ENCODE measurements at places on chromosomes 4 and X.

DNA sequence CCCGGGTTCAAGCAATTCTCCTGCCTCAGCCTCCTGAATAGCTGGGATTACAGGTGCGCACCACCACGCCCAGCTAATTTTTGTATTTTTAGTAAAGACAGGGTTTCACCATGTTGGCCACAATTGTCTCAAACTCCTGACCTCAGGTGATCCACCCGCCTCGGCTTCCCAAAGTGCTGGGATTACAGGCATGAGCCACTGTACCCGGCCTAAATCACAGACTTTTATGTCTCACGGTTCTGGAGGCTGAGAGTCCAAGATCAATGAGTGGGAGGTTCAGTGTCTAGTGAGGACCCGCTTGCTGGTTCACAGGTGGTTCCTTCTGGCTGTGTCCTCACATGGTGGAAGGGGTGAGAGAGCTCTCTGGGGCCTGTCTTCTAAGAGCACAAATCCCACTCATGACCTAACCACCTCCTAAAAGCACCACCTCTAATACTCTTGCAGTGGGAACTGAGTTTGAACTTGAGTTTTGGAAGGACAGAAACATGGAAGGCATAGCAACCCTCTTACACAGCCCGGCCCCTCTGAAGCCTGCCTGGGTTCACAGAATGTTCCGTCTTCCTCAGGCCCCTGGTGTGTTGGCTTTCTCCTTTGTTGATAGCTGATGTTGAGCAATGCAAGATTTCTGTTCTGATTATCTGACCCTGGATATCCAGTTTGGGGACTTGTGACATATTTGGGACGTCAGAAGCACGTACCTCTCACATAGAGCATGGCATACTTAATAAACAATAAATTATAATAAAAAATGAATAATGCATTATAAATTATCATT lies 1.9 kb upstream of the AKAP17A start:
- DNase-seq, result no peak

- no peak for DNase-seq
Observed at GRCh38 chrX:47498411-47498810, 15.4 kb upstream of the ZNF41 start.

DNA sequence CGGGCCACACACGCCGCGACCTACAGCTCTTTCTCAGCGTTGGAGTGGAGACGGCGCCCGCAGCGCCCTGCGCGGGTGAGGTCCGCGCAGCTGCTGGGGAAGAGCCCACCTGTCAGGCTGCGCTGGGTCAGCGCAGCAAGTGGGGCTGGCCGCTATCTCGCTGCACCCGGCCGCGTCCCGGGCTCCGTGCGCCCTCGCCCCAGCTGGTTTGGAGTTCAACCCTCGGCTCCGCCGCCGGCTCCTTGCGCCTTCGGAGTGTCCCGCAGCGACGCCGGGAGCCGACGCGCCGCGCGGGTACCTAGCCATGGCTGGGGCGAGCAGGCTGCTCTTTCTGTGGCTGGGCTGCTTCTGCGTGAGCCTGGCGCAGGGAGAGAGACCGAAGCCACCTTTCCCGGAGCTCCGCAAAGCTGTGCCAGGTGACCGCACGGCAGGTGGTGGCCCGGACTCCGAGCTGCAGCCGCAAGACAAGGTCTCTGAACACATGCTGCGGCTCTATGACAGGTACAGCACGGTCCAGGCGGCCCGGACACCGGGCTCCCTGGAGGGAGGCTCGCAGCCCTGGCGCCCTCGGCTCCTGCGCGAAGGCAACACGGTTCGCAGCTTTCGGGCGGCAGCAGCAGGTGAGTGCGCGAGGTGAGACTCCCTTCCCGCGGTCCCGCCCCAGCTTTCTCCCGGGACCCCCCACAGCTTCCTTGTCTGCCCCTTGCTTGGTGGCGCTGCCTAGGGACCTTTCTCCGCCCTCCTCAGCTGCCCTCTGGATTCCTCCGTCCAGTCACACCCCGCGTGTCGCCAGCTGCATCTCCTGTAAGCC lies 678 bp downstream of the BMP3 start:
- DNase-seq, result no peak

DNA sequence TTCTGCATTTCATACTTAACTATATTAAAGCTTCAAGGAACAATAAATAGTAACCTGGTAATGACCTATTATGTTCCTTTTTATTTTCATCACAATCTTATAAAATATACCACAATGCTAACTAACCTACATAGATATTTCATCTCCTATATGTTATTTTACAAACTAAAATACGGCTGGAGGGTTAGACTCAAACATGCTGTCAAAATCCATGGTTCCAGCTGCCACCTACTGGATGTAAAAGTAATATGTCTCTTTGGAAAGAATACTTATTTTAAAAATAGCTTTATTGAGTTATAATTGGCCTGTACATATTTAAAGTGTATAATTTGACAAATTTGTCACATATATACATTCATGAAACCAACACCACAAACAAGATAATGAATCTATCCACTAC lies 15.0 kb downstream of the RGN start:
- DNase-seq, result peak; percentile 34

GRCh38 chrX:107686792-107687191 lies 58.5 kb downstream of the PRPS1 start:
- DNase-seq, result no peak

- no peak for DNase-seq
Observed at GRCh38 chr4:181679754-181680153, 563.4 kb upstream of the TENM3 start.
